ELF-1 (cell line): ENCODE measurements at places on chromosomes 11 and 22.

DNA sequence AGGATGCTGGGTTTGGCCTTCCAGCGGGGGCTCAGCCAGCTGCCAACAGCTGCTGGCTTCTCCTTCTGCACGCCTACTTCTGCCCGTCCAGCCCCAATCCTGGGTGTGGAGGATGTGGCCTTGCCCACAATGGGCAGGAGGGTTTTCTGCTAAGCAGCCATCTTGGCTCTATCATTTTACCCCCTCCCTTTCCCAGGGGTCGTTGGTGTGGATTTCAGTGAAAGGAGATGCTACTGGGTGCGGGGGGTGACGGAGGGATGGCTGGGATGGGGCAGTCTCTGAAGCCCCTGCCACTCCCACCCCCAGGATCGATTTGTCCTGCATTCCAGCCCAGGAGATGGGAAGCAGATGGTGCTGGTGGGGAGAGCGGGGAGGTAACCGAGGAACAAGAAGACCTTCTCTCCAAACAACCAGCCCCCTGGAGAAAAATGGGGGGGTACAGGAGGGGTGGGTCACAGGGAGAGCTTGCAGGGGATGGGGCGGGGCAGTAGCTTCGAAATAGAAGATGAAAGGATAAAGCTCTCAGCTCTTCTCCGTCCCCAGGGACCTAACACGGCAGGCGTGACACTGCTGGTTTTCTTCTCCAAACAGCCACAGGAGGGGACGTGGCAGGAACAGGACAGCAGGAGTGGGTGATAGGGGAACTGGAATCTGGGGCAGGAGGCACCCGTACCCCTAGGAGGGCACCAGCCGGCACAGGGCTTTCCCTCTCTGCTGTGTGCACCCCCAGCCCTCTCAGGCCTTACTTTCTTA is 68.9 kb downstream of the NECTIN1 start:
- DNase-seq = no peak

DNA sequence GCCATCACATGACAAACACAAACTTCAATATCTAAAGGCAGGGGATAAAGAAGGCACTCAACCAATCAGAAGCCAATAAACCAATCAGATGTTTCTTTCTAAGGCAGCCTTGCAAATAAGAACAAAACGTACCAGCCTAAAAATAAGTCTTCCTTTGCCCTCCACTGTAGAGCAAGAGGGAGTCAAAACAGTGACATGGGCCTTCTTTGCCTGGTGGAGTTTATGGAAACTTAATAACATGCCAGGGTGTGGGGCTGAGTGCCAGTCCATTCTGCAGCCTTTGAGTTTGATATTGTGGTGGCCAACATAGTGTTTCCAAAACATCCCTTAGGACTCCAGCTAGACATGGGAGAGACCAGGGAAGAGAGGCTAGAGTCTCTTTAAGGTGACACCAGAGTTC is 126.1 kb upstream of the NECTIN1 start:
- no peak for DNase-seq

- peak; percentile 32 for DNase-seq
Measured at GRCh38 chr11:63536669-63537292, at the start of gene PLAAT4. Gene PLAAT4, plus strand, starts transcription at chr11:63536808. Its CDS starts 61 bp downstream, at chr11:63536869.

GRCh38 chr22:12601870-12602779 is 2925.9 kb upstream of the OR11H1 start:
- peak; percentile 97 for DNase-seq

GRCh38 chr22:18031695-18032454 is 7.5 kb upstream of the MICAL3 start:
- DNase-seq = no peak

DNA sequence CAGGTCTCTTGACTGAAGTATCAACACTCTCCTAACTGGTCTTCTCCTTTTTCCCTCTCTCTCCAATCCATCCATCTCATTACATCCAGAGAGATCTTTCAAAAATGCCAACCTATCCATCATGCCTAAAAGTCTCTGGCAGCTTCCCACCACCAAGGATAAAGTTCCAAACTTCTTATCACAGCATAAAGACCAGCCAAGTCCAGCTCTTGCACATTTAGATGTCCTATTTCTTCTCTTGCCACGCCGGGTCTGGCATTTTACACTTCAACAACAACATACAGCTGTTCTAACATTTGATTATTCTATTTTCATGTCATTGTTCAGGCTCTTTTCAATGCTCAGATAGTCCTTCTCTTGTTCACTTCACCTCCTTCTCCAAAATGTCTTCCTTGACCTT is 70.6 kb downstream of the RELT start:
- no peak for DNase-seq

DNA sequence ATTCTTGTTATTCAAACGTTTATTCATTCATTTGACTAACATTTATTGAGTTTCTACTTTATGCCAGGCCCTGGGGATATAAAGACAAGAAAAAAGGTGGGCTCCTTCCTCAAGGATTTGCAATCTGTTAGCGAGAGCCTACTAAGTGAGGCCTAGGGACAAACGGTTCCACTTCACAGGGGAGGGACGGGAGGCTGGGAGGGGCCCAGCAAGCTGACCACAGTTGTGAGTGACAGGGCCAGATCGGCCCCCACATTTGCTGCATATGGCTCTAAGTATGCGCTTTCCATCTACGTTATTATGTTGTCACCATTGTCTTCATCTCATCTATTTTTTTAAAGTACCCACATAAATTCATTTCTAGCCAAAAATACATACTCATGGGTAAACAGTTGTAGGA is 271.1 kb downstream of the BUD13 start:
- no peak for DNase-seq

DNA sequence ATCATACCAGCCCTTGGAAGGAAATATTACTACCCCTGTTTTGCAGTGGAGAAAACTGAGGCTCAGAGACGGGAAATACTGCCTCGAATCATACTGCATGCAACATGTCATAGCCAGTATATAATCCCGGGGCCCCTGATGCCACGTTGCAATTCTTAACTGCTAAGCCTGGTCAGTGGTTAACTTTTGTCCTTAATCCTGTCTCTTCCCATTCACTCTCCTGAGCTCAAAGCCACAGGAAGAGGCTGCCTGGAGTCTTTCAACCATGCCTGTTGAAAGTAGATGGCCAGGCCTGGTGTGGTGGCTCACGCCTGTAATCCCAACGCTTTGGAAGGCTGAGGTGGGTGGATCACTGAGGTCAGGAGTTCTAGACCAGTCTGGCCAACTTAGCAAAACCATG is 166.6 kb downstream of the MIAT start:
- DNase-seq = no peak

GRCh38 chr11:2661173-2662023 is 38.4 kb downstream of the KCNQ1OT1 start:
- no peak for DNase-seq

DNA sequence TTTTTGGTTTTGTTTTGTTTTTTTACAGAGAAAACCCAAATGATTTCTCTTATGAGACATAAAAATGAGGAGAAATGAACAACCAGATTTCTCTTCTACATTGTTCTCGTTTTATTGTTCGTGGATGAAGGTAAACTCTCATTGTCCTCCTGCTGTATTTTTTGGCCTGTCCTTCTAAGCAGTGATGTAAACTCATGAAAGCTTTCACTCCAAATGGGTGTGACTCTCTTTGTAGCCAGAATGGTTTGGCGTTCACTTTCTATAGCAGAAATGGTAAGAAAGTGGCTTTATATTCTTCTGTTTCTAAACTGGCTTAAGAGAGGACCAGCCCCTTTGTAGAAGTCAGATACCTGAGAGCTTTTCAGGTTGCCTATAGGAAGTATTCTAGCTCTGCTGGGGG is 15.5 kb upstream of the BMAL1 start:
- DNase-seq = no peak

DNA sequence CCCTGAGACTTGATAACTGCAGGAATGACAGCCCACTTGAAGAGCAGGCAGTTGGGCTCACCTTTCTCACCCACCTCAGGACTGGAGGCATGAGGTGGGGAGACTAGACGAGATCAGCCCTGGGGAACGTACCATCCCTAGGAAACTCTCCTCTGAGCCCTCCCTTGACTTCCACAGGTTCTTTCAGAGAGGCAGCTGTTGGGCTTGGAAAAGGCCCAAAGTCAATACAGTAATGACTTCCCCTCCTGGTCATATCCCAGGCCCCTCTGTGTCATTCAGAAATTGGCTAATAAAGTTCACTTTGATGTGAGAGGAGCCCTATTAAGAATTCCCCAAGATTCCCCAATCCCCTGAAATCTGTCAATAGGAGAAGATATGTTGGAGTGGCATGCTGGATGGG is 5.8 kb upstream of the NECTIN1 start:
- no peak for DNase-seq

DNA sequence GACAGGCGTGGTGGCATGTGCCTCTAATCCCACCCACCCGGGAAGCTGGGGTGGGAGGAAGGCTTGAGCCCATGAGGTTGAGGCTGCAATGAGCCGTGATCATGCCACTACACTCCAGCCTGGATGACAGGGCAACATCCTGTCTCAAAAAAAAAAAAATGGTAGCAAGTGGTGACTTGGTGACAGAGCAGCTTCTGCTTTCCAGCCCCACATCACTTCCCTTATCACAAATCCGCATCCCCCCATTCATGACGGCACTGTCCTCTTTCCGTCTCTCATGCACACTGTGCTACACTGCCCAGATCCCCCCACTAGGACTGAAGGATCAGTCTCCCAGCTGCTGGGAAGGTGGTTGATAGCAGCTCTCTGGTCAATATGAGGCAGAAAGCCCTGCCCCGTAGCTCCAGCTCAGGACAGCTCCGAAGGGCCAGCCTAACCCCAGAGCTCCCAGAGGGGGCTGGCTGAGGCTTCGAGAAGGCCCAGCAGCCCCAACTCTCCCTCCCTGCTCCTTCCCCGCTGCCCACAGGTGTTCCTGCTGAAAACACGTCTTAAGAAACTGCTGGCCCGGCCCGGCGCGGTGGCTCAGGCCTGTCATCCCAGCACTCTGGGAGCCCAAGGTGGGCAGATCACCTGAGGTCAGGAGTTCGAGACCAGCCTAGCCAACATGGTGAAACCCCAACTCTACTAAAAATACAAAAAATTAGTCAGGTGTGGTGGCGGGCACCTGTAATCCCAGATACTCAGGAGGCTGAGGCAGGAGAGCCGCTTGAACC is 15.9 kb downstream of the PGA5 start:
- DNase-seq = no peak

GRCh38 chr22:28766628-28767027 is 5.9 kb upstream of the CCDC117 start:
- DNase-seq = no peak

GRCh38 chr11:16133867-16134266 is 222.5 kb downstream of the SOX6 start:
- DNase-seq = no peak

DNA sequence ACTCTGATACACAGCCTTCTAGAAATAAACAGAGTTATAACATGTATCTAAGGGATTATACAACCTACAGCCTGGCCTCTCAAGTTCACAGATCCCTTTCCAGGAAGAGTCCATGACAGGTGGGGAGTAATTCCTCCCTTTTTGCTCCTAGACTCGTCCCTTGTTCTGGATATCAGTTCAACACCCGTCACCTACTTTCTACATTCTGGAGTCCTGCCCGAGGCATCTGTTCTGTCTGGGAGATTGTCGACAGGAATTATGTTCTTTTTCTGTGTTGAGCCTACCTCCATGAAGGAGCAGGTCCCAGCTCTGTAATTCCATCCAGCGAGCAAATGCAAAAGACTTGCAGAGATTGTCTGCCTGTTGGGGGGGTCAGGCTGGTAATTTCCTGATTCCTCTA is 224.6 kb upstream of the NTM start:
- DNase-seq = no peak

- no peak for DNase-seq
Measured at GRCh38 chr11:45383224-45383623, 97.1 kb upstream of the SYT13 start.

DNA sequence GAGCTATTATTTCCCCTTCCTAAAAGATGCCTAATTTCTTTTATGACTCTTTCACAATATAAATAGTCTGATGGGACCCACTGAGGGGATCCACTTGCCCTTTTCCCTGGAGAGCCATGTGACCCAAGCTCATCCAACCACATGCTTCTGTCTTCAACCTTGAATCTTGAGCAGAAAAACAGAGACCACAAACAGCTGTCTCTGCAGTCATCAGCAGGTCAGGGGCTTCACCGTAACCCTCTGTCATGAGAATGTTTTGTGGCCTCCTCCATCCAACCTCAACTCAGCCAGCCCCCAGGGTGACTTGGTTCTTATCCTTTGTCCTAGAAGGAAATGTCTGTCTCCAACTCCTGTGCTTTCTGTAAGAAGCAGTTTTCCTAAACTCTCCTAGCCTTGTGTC is 129.6 kb upstream of the POU2AF2 start:
- no peak for DNase-seq

GRCh38 chr11:31995525-31996094 is 95.3 kb upstream of the RCN1 start:
- no peak for DNase-seq

- DNase-seq = no peak
Measured at GRCh38 chr11:29963796-29964195, 53.0 kb downstream of the KCNA4 start.

DNA sequence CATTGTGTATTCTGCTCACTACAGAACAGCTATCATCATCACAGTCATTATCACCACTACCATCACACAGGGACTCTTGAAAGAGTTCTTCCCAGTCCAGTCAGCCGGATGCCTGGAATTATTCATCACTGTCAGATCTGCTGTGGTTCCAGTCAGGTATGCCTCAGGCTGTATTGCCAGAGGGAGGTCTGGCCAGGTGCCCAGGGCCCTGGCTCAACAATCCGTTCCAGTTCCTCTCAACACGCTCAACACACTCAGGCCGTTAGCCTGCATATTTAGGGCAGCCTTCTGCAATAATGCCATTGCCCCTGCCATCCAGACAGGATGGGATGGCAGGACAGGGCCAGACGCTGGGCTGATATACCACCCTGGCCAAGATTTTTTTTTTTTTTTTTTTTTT is 28.6 kb upstream of the RASL10A start:
- DNase-seq = peak; percentile 89

- DNase-seq = no peak
Measured at GRCh38 chr11:73653996-73654395, 7.6 kb downstream of the PLEKHB1 start.

GRCh38 chr11:122599434-122599833 is 56.1 kb upstream of the UBASH3B start:
- DNase-seq = no peak

DNA sequence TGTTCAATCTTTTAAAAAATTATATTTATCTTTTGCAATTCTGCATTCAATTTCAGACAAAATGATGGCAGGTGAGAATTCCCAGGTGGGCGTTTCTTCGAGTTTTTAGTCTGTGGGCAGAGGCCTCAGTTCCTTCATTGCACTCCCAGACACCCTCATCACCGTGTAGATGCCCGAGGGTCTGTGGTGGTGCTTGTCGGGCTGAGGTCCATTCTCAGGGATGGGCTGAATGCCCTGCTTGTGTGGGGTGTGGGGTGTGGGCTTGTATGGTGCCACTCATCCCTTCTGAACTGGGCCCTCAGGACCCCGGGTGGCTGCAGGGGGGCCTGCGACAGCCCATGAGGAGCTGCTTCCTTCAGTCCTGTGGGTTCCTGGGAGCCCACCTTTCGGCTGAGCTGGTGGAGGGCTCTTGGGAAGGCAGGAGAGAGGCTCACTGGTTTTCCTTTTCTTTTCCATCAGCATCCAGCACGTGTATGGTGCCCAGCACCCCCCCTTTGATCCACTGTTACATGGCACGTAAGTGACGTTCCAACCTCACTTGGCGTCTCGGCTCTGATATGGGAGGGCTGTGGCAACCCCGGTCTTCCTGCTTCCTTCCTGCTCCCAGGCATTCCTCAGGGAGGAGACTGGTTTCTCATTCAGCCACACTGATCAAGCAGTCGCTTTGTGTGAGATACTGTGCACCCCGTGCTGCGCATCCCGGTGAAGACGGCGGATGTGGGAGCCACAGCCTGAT is 29.8 kb downstream of the TBC1D22A start:
- no peak for DNase-seq
